OCI-LY7 (cell line): ENCODE measurements at places on chromosomes 7 and 10. TPM values are rescaled to one million over a fixed set of nuclear protein-coding genes. Genes with fewer than 3 reads are reported as not detected.

Gene GPR22
- not detected in 2 replicates for total RNA-seq

Gene UTF1
- total RNA-seq, result not detected in 2 replicates

Gene UPK3B
- 1.4 and 2.5 TPM in 2 replicates for total RNA-seq

Gene CCL24
- total RNA-seq, result not detected in 2 replicates

Gene SPOCK2
- total RNA-seq, result 6.3 and 7.5 TPM in 2 replicates

Gene GIMAP6
- not detected in 2 replicates for total RNA-seq

Gene COL26A1
- not detected in 2 replicates for total RNA-seq

Gene WEE2
- total RNA-seq, result not detected in 2 replicates

Gene ECHDC3
- total RNA-seq, result not detected in 2 replicates

Gene KLF14
- total RNA-seq, result not detected in 2 replicates

Gene AHCYL2
- 8.7 and 9.7 TPM in 2 replicates for total RNA-seq

Gene ASIC3
- 14.8 and 22.3 TPM in 2 replicates for total RNA-seq

Gene TMEM229A
- not detected in 2 replicates for total RNA-seq

Gene POLR2J
- 62.9 and 68.6 TPM in 2 replicates for total RNA-seq

Gene TAS2R5
- 1.3 and 1.8 TPM in 2 replicates for total RNA-seq

Gene SCART1
- total RNA-seq, result 10.9 and 15.2 TPM in 2 replicates

Gene PRSS1
- not detected in 2 replicates for total RNA-seq

Gene LRIT1
- total RNA-seq, result not detected in 2 replicates

Gene TMEM213
- not detected in 2 replicates for total RNA-seq

Gene AZGP1
- total RNA-seq, result 0.44 and 0.89 TPM in 2 replicates

Gene CNNM1
- not detected in 2 replicates for total RNA-seq

Gene WDR86
- total RNA-seq, result 0.51 and 0.65 TPM in 2 replicates

Gene HELLS
- 174 and 190 TPM in 2 replicates for total RNA-seq

Gene PRSS37
- not detected in 2 replicates for total RNA-seq

Gene GHRHR
- not detected in 2 replicates for total RNA-seq

Gene TUBB8
- total RNA-seq, result not detected in 2 replicates

Gene ZNF107
- 92.2 and 97.0 TPM in 2 replicates for total RNA-seq

Gene MYH16
- not detected in 2 replicates for total RNA-seq

Gene HACD1
- not detected in 2 replicates for total RNA-seq

Gene ZNF789
- total RNA-seq, result 57.4 and 59.6 TPM in 2 replicates

Gene MSMB
- not detected in 2 replicates for total RNA-seq

Gene ENTPD1
- total RNA-seq, result 3.7 and 6.7 TPM in 2 replicates

Gene LIPK
- total RNA-seq, result not detected in 2 replicates

Gene OR2A1
- not detected in 2 replicates for total RNA-seq

Gene ARHGAP22
- 0.41 and 0.46 TPM in 2 replicates for total RNA-seq

Gene NUPR2
- not detected in 2 replicates for total RNA-seq

Gene TYW1B
- 6.2 and 7.2 TPM in 2 replicates for total RNA-seq

Gene CAMK1D
- total RNA-seq, result 25.6 and 28.0 TPM in 2 replicates

Gene NPTX2
- not detected in 2 replicates for total RNA-seq

Gene GFRA1
- total RNA-seq, result not detected in 2 replicates

Gene CHPF2
- total RNA-seq, result 29.8 and 34.2 TPM in 2 replicates

Gene PRRT4
- not detected in 2 replicates for total RNA-seq
